ENCODE measurements at places on chromosomes 2 and 18.

DNA sequence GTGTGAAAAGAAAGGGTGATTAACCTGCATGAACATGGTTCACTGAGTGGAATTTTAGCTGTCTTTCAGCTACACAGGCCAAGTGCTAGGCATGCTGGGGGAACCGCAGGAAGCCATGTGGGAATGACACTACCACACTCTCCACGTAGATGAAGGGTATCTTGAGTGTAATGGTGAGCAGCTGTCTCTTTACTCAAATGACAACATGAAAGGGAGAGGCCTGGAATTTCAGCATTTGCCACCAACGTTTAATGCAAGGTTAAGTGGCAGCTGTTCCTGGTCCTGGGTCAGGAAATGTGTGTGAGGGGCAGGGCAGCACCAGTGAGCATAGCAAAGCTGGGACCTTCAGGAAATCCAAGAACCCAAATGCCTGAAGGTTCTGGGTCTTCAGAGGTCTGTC lies 588.4 kb downstream of the SLC4A3 start:
- no peaks in the 10 kb centered on the region for H3K4me1 ChIP-seq
- H3K27me3 ChIP-seq, result no peaks in the 10 kb centered on the region
- H3K4me3 ChIP-seq, result no peak overlapping the region
- no peaks in the 10 kb centered on the region for H3K36me3 ChIP-seq
- no peak for DNase-seq

GRCh38 chr2:24744356-24744755 lies 48.8 kb downstream of the PTRHD1 start:
- H3K4me1 ChIP-seq, result no peaks in the 10 kb centered on the region
- DNase-seq, result no peak
- no peaks in the 10 kb centered on the region for H3K36me3 ChIP-seq
- no peak overlapping the region for H3K27ac ChIP-seq

- no peaks in the 10 kb centered on the region for H3K36me3 ChIP-seq
- no peaks in the 10 kb centered on the region for H3K27me3 ChIP-seq
- H3K4me1 ChIP-seq, result no peaks in the 10 kb centered on the region
- no peak overlapping the region for H3K4me3 ChIP-seq
- H3K27ac ChIP-seq, result no peak overlapping the region
- no peak for DNase-seq
Observed at GRCh38 chr2:7011356-7012083, 94.3 kb downstream of the RNF144A start.

DNA sequence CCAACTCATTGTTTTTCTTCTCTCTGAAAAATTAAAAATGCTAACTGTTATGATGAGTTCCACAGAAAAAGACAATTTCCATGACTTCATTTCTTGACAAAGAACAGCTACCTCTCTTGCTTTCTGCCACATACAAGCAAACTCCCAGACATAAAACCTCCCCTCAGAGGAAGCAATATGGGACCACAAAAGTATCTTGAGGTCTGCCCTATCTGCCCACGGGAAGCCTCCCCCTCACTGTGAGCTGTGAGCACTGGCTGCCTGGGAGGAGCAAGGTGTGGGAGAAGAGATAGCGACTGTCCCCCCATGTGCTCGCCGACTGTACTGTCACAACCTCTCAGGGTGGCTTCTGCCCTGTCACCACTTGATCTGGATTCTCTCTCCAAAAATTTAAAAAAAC lies 69.7 kb upstream of the NRP2 start:
- H3K27ac ChIP-seq, result no peak overlapping the region
- no peaks in the 10 kb centered on the region for H3K27me3 ChIP-seq
- DNase-seq, result no peak
- no peaks in the 10 kb centered on the region for H3K4me1 ChIP-seq
- no peak overlapping the region for H3K4me3 ChIP-seq
- H3K36me3 ChIP-seq, result no peaks in the 10 kb centered on the region

DNA sequence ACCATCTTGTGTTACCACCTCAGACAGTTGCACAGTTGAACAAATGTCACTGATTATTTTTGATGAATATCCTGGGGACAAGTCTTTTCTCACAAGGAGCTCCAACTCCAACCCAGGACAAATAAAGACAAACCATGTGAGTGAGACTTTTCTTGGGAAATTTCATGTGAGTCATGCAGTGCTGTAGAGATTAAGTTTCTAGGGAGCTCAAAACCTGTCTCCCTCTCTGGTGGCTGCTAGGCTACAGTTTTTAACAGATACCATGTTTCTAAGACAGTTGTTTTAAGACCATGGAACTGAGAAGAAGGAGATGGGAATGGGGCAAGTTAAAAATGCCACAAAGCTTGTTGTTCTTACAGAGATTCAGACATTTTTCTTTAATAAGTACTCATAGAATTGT lies 255.5 kb downstream of the RIT2 start:
- no peaks in the 10 kb centered on the region for H3K36me3 ChIP-seq
- H3K27ac ChIP-seq, result no peak overlapping the region
- no peaks in the 10 kb centered on the region for H3K4me1 ChIP-seq

DNA sequence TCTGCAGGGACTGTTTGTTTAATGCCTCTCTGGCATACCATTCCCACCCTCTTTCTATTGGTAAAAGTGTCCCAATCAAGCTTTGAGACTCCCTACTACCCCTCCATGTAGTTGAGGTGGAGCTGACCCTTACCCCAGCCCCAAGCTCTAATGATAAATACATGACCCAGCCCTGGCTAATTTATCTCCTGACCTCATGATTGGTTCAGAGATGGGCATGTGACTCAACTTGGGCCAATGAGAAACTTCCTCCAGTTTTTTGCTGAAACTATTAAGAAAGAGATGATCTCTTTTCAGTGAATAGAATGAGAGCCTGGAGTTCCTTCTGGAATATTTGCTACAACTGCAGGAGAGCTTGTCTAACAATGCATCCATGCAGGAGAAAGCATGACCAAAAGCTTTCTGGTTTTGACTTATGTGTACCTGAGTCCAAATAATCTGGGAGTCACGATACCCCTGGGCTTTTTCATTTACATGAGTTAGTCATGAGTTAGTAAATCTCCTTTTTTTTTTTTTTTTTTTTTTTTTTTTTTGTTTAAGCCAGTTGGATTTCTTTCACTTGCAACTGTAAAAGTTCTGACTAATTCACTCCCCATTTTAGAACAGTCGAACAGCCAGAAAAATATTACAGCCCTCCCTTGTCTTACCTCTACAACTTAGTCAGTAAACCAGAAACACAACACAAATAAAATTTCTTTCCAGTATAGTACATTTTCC lies 66.5 kb upstream of the TLK1 start:
- no peaks in the 10 kb centered on the region for H3K27me3 ChIP-seq
- H3K4me1 ChIP-seq, result no peaks in the 10 kb centered on the region
- no peak overlapping the region for H3K27ac ChIP-seq
- H3K36me3 ChIP-seq, result no peaks in the 10 kb centered on the region

DNA sequence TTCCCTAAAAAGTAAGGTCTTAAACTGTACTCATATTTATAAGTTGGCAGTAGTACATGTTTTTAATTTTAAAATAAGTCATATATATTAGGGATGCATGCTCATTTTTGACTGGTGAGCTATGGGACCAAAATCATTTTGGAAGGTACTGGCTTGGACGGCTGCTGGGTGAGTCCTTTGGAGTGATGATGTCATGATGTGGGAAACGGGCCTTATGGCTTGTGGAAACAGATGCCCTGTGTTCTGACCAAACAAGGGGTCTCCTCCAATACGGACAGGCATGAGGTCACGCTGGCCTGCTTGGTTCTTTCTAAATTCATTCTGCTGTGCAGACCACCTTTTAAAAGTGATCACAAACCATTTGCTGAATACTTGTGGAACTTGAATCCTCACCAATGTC lies 109.2 kb upstream of the MGAT5 start:
- DNase-seq, result no peak
- H3K27ac ChIP-seq, result no peak overlapping the region
- no peaks in the 10 kb centered on the region for H3K36me3 ChIP-seq
- 0 out of 2 replicates have a peak, but pooled peaks cover 8% of the 10 kb centered on the region for H3K4me1 ChIP-seq

DNA sequence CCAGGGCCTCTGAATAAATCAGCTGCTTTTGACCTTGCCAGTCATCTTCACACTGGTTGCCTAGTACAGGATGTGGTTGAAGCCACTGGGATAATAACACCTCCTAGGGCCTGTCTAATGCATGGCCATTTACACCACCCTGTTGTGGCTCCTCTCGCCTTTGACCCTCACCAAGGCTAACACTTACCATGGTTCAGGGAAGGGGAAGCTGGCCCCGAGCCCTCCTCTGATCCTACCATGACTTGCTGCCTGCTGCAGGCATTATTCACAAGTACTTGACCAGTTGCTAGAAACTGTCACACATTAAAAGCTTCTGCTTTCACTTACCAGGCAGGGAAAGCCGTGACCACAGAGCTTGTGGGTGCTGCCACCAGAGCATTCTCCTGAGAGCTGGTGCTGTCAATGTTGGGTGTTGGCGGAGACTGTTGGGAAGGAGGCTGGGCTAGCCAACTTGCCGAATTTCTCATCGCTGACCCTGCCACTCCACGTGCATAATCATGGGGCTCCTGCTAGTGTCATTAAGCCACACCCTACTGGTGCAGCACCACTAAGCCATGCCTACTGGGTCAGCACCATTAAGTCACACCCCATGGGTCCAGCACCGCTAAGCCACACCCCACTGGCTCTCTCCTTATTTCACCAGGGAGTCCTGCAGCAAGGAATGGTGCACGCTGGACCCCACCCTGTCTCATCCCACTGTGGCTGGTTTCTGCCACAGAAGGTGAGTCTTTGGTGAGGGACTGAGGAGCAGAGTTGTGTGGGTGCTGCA lies 47.0 kb upstream of the TTC39C start:
- no peak overlapping the region for H3K27ac ChIP-seq
- H3K4me3 ChIP-seq, result no peak overlapping the region
- H3K4me1 ChIP-seq, result no peaks in the 10 kb centered on the region
